NCI-H187 (cell line): ENCODE measurements at places on chromosomes 4 and X.

GRCh38 chrX:10089378-10089795, 67.4 kb upstream of the CLCN4 start:
- DNase-seq = no peak

DNA sequence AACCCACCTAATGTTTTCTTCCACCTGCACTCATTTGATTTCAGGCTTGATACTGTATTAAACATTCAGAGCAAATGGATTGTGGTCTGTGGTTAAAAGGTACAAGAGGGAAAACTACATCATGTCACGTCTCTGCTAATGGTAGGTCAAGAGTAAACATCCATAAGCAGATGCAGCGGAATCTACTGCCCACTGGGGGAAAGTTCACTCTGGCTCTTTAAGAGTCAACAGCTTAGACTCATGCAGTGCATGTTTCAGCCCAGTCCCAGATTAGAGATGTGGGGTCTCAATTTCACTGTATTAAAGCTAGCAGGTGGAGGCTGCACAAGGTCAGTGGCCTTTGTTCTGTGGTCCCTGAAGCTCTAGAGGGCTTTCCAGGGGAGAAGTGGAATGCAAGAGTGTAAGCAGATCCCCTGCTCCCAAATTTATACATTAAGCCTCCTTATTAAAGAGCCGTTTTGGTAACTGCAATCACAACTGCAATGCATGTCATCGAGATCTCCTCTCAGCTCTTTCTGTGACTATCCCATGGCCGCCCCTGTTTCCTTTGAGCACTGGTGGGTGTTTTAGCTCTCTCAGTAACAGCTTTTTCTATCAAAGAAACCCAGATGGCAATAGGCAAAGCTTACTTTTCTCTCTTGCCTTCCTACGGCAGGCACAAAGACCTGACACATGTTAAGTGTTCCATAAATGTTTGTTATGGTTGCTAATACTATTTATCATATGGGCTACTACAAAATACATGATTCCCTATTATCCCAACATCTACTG, 53.4 kb downstream of the LDB2 start:
- DNase-seq = no peak

DNA sequence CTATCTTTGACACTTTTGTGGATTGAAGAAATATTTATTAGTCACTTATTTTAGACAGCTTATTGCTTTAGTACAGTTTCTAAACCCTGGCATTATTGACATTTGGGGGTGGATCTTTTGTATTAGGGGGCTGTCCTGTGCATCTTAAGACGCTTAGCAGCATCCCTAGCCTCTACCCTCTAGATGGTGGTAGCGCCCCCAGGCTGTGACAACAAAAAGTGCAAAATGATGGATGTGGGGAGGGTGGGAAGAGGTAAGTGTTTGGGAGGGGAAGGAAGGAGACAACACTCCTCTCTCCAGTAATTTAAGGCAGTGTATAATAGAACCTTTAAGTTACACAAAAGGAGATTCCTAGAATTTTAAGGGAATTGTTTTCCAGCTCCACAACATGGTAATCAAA, 1210.6 kb downstream of the C4orf33 start:
- no peak for DNase-seq

- no peak for DNase-seq
Observed at GRCh38 chr4:94333866-94334265, 8.8 kb downstream of the HPGDS start.

DNA sequence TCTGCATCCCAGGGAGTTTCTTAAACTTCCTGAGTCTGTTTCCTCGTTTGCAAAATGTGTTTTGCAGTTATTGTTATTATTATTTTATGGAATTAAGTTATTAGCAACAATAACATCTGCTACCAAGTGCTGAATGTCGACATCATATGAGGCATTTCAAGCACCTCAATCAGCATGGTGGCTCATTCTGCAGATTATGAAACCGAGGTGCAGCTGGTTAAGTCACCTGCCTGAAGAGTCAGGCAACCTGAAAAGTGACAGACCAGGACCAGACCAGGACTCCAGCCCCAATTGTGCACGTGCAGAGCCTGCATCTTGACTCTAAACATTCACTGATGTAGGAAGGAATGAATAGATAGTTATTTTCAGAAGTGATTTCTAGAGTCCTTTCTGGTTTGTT, 99.8 kb downstream of the AFAP1 start:
- no peak for DNase-seq

DNA sequence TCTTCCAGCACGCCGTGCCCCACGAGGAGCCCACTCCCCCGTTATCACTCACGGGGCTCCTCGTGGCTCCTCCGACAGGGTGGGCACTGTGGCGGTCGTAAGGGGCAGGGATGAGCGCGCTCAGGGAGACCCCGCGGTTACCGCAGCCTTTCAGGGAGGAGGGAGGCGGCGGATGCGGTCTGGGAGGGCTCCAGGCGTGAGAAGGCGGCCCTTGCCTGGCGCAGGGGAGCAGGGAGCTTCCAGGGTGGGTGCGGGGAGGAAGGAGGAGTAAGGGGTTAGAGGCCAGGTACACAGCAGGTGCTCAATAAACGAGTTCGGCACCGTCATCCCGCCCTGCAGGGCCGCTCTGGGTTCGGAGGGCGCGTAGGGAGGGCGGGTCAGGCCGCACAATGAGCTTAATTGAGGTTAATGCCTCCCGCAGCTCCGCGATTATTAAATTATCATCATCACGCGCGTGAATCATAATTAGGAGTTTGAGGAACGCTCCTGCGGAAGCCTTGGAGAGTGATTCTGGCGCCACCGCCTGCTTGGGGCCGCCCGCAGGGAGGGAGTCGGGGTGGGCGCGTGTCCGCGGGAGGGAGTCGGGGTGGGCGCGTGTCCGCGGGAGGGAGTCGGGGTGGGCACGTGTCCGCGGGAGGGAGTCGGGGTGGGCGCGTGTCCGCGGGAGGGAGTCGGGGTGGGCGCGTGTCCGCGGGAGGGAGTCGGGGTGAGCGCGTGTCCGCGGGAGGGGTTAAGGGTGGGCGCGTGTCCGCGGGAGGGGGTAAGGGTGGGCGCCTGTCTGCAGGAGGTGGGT, 7.6 kb upstream of the NKX1-1 start:
- no peak for DNase-seq

- DNase-seq = no peak
Observed at GRCh38 chrX:46234775-46235174, 310.4 kb downstream of the ZNF674 start.

GRCh38 chrX:113274791-113275190, 434.2 kb upstream of the AMOT start:
- no peak for DNase-seq

DNA sequence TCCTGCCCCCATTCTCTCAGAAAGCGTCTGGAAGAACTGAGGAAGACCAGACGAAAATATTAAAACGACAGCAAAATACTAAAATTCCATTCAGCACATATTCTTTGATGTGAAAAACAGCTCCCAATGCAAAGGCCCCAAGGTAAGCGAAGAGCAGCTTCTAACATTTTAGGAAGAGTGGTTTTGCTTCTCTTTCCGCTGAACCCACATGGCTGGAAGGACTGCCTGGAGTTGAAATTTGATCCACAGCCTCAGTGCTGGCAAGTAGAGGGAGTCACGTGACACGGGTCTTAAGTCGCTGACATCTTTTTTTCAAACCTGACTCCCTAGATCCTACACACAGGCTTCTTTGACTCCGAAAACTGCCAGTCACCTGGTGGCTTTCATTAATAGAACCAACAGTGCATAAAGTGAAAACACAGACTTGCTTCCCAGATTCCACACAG, at the start of gene FAM13A:
Gene FAM13A (minus strand): TSS at position 233 of the 446 bp plus-strand sequence. CDS start 221 bp downstream, at position 12.
- peak; percentile 86 for DNase-seq

- DNase-seq = no peak
Observed at GRCh38 chrX:124455966-124456365, 109.6 kb downstream of the SH2D1A start.

DNA sequence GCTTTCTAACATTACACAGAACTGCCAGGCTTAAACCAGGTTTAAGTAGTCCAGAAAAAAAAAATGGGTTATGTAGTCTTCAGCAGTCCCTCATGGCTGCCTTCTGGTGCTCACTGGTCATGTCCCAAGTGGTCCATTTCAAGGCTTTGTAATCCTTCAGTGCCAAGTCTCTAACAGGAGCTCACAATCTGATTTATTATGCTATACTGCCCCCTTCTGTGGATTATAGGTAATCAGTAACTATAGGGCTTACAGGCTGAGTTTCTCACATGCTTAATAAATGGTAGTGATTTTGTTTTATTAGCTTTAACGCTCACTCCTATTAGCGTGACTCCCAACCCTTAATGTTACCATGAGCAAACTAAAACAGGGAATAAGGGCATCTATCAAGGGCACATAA, 92.5 kb upstream of the EDA2R start:
- DNase-seq = no peak

DNA sequence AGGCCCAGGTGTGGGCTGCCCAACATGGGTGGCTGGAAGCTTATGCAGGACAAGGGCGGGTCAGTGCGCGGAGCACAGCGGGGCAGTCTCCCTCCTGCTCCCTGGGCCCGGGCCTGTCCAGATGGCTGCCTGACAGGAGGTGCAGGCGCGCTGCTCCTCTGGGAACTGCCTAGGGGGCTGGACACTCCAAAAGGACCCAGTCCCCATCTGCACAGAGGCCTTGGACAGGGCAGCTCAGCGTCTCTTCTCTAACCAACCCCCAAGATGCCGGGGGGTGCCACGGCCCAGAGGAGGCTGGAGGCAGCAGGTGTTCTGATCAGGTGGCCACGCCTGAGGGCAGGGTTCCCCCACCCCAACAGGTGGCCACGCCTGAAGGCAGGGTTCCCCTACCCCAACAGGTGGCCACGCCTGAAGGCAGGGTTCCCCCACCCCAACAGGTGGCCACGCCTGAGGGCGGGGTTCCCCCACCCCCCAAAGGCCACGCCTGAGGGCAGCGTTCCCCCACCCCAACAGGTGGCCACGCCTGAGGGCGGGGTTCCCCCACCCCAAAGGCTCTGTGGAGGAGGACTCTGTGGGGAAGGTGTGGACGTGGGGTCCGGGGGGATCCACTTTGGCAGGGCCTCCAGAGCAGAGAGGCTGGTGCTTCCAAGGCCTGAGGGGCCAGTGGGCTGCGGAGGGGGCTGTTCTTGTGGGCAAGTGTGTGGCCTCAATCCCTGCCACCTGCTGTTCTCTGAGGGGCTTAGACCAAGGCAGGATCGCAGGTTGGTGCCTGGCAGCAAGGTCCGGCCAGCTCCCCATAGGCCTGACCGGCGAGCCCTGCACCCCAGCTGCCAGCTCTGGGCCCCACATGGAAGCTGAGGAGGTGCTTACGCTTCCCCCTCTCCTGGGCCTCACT, 36.1 kb downstream of the CPLX1 start:
- no peak for DNase-seq

GRCh38 chr4:6224735-6225134, 24.4 kb upstream of the JAKMIP1 start:
- DNase-seq = no peak

GRCh38 chrX:4706961-4707360, 993.5 kb upstream of the PRKX start:
- DNase-seq = no peak

DNA sequence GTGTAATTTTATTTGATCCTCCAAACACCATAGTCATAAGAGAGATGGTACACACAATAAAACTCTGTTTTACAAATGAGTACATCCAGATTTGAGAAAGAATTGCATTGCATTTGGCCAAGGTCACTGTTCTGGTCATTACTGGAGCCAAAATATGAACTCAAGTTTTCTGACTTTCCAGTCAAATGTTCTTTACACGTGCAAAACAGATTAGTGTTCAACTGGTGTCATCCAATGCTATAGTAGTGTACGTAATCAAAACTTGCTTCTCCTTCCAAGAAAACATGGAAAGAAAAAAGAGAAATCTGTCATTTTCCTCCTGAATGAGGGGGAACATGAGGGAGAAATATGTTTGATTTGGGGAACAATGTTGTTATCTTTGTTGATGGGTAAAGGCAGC, 291.9 kb downstream of the NAF1 start:
- no peak for DNase-seq

DNA sequence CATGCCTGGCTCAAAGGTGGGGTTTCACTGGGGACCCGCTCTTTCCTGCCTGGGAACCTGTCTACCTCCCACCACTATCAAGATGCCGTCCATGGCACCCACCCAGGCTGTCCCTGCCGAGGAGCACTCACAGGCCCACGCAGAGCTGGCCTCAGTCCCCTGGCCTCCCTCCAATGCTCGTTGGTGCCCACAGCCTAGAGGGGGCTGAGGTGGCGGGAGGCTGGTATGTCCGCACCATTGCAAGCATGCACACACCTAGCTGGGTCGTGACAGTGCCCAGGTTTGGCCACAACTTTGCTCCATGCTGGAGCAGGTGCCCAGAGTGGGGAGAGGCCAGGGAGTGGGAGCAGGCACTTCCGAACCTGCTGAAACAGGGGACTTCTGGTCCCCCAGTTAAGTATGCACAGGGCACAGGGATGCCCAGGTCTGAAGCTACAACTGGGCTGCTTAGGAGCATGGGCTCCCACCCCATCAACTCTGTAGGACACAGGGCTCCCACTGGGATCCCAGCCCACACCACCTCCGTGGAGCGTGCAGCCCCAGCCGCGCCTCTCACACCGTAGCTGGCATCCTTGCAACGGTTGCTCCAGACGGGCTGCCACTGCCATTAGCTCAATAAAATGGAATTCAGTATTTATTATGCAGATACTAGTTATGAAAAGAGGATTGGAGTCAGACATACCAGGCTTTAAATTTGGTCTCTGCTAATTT, 1376.1 kb upstream of the TENM3 start:
- DNase-seq = no peak

- DNase-seq = no peak
Observed at GRCh38 chr4:123449362-123449761, 52.8 kb downstream of the SPRY1 start.

- no peak for DNase-seq
Observed at GRCh38 chr4:109022961-109023360, 260.1 kb upstream of the ETNPPL start.

- no peak for DNase-seq
Observed at GRCh38 chrX:136712650-136713310, 64.8 kb downstream of the CD40LG start.

- DNase-seq = no peak
Observed at GRCh38 chrX:71809886-71810285, 46.7 kb downstream of the CXorf49B start.
